ENCODE measurements at places on chromosomes 6 and 20.

GRCh38 chr6:159966981-159967380 is 1.9 kb upstream of the IGF2R start:
- no peak for DNase-seq

GRCh38 chr20:10758446-10758845 is 84.6 kb upstream of the JAG1 start:
- no peak for DNase-seq

DNA sequence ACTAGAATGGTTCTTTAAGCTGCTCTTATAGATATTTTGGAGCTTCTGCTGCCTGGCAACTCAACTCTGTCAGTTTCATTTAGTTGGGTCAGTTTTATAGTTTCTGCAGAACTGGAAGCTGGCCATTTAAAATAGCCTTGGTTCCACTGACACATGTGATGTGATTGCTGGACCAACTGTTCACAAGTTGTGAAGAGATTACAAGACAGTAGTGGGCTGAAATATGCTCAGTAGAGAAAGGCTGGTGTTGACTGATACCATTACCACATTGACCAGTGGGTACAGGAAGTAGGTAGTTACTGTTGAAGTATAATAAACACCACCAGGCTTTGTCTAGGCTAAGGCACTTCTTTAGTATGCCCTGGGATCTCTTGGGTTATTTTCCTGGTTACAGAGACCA is 39.0 kb downstream of the BCKDHB start:
- no peak for DNase-seq

DNA sequence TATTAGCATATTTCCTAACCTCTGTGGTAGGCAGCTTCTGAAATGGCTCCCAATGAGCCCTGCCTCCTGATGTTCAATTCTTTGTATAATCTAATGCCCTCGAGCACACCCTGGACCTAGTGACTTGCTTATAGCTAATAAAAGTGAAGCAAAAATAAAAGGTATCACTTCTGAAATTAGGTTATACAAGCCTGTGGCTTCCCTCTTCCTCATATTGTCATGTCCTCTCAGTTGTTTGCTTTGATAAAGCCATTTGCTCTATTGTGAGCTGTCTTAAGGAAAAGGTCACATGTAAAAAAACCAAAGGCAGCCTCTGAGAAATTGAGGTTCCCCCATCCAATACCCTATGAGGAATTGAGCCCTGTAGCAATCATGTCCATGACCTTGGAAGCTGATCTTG is 442.1 kb upstream of the ADGRB3 start:
- no peak for DNase-seq

- no peak for DNase-seq
These were observed 52.4 kb upstream of the TBC1D7 start for GRCh38 chr6:13380761-13381160.

DNA sequence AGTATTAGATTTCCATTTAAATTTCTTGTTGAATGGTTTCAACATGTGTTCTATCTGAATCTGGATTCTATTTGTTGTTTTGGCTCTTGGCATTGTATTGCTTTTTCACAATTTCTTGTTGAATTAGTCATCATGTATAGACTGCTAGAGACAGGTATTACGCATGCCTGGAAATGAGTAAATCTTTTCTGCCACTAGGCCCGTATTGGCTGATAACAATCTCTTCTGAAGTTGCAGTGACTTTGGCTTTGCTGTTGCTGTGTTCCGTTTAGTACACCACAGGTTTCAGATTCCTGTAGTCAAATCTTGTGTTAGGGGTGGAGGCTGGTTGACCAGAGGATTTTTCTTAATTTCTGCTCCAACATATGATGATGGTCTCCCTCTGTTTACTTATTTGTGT is 1339.4 kb downstream of the GRIK2 start:
- DNase-seq, result no peak

DNA sequence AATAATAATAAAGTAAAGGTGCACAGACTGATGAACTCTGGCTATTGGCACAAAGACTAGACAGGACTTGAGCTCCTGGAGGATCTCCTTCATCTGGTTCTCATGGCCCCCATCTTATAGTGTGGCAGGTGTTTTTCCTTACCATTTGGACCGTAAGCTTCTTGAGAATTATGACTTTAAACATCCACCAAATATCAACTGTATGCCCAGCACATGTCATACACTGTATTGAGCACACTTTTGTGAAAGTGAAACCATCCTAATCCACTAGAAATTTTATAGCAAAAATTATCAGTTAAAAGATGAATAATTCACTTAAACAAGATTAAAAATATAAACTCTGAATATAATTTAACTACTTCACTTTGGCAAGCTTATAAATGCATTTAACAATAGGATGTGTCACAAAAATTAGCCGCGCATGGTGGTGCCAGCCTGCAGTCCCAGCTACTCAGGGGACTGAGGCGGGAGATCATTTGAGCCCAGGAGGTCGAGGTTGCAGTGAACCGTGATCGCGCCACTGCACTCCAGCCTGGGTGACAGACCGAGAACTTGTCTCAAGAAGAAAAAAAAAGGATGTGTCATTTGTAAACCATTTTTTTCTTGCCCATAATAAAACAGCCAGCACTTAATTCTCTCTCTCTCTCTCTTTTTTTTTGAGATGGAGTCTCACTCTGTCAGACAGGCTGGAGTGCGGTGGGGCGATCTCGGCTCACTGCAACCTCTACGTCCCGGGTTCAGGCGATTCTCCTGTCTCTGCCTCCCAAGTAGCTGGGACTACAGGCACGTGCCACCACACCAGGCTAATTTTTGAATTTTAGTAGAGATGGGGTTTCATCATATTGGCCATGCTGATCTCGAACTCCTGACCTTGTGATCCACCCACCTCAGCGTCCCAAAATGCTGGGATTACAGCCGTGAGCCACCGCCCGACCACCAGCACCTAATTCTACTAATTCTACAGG is 9.1 kb downstream of the HIVEP2 start:
- no peak for DNase-seq

DNA sequence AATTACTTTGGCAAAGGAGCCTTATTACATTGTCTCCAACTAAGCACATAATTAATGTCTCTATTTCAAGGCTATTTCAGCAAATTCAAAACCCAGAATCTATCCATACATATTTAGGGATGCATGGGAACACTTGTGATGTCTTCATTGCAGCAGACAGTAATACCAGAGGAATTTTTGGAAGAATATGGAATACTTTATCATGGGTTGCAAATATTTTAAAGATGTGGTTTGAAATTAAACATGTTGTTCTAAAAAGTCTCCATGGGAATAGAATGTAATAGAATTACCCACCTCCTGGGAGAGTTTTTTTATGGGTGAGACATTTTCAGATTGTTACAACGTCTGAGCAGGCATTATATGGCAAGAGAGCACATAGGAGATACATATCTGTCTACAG is 170.8 kb downstream of the KCNQ5 start:
- DNase-seq, result no peak

GRCh38 chr20:44888226-44889103 is 3.0 kb downstream of the YWHAB start:
- no peak for DNase-seq

GRCh38 chr6:13674533-13675190 is 37.0 kb downstream of the RANBP9 start:
- DNase-seq, result no peak

DNA sequence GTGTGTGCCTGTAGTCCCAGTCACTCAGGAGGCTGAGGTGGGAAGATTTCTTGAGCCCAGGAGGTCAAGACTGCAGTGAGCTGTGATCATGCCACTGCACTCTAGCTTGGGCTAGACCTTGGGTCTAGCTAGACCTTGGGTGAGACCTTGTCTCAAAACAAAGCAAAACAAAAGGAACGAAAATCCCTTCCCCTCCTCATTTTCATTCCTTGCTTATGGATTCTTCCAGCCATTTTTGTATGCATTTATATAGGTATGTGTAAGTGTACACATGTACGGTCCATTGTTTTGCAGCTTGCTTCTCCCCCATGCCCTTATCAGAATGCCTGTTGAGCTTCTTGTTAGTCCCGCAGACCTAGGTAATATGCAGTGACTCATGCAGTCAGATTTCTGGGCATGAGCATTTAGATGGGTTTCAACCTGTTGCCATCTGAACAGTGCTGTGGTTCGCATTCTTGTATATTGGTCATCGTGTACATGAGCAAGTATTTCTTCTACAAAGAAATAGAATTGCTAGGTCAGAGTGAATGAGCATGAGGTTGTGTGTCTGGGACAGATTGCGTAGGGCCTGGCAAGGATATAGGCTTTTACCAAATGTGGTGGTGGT is 73.2 kb downstream of the ATRN start:
- no peak for DNase-seq

DNA sequence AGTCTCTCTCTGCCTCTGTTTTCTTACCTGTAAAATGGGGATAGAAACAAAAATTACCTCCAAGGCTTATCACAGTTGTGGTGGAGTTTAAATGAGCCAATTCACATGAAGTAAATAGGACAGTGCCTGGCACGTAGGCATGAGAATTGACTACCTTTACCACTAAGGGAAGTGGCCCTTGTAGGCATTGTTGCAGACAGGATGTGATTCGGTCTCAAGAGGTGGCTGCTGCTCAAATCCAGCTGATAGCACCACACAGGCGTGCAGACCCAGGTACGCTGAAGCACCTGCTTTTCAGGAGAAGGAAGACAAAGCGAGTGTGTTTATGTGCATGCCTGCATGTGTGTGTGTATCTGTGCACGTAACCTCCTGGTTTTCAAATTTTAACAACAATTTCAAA is 108.6 kb downstream of the EYA2 start:
- DNase-seq, result no peak

DNA sequence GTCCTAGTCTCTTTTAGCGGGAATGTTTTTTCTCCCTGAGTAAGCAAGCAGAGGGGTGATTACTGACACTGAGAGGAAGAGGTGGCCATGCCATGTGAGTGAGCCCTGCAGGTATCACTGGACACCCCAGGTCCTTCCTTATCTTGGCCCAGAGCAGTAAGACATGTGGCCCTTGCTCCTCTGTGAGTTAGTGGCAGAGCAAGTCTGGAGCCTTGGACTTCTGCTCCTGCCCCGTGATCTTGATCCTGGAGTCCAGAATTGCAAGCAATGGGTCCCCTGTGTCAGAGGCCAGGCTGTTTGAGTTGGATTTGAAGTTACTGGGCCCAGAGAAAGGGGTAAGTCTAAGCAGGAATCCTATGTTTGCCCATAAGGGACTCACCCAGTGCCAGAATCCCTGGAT is 92.1 kb upstream of the EMILIN3 start:
- no peak for DNase-seq

DNA sequence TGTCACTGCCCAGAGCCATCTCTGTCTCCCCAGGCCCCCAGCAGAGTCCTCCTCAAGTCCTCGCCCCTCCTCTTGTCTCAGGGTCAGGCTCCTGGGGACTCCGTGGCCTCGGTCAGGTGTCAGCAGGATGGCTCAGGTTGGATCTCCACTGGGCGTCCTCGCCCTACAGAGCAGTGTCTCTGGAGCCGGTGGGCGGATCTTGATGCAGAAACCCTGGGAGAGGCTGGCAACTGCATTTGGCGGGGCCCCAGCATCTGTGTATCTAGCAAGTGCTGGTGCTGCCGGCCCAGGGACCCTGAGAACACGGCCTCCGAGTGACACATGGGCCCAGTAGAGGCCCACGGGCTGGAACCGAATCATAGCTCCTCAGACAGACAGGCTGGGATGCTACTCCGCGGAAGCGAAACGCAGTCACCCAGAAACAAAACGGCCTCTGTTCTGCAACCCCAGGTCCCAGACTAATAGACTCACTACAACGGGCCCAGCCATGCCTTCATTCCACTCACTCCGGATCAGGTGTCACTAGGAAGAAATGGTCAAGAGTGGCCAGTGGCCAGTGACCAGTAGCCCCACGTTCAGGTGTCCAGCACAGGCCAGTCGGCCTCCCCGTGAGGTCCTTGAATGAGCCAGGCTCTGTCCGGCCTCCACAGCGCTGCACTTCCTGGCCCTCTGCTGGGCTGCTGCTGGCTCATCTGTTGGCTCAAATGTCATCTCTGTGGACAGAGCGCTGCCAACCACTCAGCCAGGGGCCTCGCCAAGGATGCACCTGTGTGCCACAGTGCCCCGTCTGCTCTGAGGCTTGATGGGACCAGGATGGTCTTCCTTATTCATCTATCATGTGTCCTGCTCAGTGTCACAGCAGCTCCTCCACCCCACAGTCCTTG is 12.6 kb upstream of the FRMD1 start:
- no peak for DNase-seq

- no peak for DNase-seq
These were observed 4.6 kb downstream of the TMEM181 start for GRCh38 chr6:158564243-158565121.

- DNase-seq, result no peak
These were observed 582.4 kb downstream of the CDH26 start for GRCh38 chr20:60540591-60540990.

GRCh38 chr6:90230548-90231215 is 66.0 kb downstream of the BACH2 start:
- no peak for DNase-seq

DNA sequence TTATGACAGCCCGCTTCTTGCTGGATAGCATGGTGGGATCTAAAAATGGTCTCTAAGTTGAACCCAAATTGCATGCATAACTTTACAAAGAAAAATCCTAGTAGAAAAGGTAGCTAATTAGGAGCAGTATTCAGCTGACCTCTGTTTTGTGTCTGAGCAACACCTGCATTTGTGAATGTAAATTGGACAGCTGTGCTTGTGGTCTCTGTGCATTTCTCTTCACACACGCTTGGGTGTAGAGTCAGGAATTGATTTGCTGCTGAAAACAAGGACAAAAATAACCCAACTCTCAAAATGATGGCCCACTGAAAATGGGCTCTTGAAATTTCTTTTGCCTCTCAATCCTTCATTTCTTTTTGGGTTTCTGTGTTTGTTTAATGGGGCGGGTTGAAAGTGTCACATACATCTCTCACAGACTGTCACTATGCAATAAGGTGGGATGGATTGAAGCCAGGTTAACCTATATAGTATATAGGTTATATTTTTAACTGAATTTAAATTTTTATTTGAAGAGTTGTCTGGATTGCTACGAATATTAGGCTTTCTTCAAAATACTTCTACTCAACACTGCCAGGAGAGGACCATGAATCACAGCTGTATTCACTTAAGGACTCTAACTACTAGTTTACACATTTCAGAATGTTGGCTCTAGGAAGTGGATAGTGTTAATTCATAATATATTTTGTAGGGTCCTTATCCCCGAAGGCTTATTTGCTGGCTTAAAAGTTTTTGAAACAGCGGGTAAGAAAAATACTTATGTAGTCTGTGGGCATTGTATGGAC is 46.5 kb downstream of the SOBP start:
- no peak for DNase-seq

GRCh38 chr6:98832284-98833056 is 1.9 kb upstream of the POU3F2 start:
- peak; percentile 35 for DNase-seq
